ENCODE measurements at places on chromosomes 3 and 15.

- DNase-seq: no peak
Observed at GRCh38 chr15:75195122-75195765, 6.4 kb upstream of the C15orf39 start.

GRCh38 chr3:191329654-191330529 is at the start of gene UTS2B:
UTS2B (minus strand) TSS chr3:191330526; CDS start chr3:191282189, 48,337 bp downstream.
- DNase-seq: no peak

- no peak for DNase-seq
Observed at GRCh38 chr15:89993349-89993748, 7.8 kb upstream of the ZNF710 start.

DNA sequence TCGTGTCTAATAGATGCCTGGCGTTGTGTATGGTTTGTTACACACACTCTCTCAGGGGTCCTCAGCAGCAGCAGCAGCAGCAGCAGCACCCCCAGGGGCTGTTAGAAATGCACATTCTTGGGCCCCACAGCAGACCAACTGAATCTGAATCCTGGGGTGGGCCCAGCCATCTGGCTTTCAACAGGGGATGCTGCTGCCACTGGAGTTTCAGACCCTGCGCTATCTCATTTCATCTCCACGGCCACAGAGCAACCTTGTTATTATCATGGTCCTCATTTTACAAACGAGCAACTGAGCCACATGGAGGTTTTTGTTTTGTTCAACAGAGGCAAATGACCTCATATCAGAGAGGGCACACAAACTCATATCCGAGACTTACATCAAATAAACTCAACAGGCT is 47.7 kb downstream of the MGLL start:
- no peak for DNase-seq

- DNase-seq: no peak
Observed at GRCh38 chr3:108133048-108133369, 42.2 kb upstream of the CD47 start.

- DNase-seq: no peak
Observed at GRCh38 chr3:122365073-122365472, 18.0 kb downstream of the MIX23 start.

- DNase-seq: no peak
Observed at GRCh38 chr3:105518806-105519418, 152.2 kb downstream of the ALCAM start.

GRCh38 chr15:87816811-87817210 is 439.7 kb downstream of the NTRK3 start:
- DNase-seq: no peak

- DNase-seq: no peak
Observed at GRCh38 chr15:78429477-78429876, 8.5 kb upstream of the IREB2 start.

DNA sequence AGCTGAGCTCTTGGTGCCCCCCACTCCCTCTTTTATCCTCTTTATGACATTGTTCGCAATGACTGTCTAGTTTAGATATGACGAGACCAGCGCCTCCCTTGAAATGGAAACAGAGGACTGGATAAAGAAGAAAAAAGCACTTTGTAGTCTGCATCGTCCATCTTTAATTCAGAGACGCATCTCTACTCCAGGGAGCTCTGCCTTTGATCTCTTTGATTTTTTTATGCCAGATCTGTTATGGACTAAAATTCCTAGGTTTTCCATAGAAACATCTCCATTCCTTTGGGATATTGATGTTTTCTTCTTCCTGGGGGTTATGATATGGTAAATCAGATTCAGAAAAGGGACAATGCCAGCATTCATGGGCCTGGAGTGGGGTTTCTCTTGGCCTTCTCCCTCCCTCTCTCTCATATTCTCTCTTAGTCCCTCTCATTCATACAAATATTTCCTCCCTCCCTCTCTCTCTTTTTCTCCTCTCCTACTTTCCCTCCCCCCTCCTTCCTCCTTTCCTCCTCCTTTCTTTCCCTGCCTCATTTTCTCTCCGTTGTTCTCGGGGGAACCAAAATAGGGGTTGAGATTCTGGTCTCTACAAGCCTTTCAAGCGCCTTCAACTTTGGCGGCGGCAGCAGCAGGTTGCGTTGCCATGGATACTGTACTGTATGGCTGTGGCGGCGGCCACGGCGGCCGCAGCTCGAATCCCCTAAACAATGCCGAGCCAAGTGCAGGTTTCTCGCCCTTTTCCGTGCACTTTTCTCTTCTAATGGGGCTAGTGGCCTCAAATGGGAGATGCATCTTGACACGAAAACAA is 45.5 kb downstream of the ZIC4 start:
- DNase-seq: no peak

DNA sequence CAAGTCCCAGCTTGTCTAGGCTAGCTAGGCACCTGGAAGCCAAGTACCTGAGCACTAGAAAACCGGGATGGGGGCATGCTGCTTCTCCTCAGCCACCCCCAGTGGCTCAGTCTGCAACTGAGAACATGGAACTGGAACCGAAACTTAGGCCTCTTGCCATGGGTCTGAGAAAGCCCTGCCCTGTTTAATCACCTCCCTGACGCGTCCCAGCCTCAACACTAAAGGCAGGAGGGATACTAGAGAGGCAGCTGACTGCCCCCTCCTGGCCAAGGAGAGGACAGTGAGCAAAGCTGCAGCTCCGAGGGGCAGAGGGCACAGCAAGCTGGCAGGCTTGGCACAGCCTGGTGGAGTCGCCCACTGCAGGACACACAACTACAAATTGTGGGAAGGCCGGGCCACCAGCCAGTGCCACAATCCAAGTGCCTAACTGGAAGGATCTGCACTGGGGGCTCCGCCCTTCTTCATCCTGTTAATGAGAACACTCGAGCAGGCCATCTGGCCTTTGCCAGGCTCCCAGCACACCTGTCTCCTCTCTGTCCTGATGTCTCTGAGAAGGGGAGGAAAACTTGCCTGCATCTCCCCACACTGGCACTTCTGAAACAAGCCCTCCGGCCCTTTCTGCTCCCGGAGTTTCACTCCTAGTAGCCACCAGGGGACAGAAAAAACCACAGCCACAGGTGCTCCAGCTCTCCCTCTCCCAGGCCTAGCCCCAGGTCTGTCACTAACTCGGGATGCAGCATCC is 53.7 kb downstream of the BDH1 start:
- DNase-seq: no peak

DNA sequence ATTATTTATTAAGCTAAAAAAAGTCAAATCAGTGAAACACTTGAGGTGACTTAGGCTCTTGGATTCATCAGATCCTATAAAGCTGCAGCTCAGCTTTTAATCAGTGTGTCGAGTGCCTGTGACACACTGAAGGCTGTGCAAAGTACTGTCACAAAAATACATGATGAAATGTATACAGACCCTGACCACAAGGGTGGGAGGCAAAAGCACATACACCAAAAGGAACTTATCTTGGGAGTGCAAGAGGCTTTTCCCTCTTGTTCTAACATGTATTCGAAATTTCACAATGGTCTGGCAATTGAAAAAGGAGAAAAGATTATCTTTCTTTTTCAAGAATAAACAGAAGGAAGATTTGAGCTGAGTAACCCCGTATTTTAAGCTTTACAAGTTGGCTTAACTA is 35.9 kb downstream of the VGLL4 start:
- DNase-seq: no peak

DNA sequence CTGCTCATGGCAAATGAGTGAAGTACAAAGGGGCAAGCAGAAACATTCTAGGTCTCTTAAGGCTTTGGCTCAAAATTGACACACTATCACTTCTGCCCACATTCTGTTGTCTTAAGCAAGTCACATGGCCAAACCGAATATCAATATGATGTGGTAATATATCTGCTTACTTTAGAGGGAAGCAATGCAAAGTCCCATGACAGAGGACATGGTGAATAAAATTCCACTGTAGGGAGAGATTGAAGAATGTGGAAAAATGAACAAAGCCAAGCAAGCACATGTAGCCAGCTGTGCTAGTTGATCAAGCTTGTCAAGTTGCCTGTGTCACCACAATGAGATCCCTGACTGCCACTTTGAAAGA is 11.2 kb upstream of the TBC1D5 start:
- no peak for DNase-seq

GRCh38 chr15:74275957-74276356 is 39.8 kb downstream of the CCDC33 start:
- no peak for DNase-seq

DNA sequence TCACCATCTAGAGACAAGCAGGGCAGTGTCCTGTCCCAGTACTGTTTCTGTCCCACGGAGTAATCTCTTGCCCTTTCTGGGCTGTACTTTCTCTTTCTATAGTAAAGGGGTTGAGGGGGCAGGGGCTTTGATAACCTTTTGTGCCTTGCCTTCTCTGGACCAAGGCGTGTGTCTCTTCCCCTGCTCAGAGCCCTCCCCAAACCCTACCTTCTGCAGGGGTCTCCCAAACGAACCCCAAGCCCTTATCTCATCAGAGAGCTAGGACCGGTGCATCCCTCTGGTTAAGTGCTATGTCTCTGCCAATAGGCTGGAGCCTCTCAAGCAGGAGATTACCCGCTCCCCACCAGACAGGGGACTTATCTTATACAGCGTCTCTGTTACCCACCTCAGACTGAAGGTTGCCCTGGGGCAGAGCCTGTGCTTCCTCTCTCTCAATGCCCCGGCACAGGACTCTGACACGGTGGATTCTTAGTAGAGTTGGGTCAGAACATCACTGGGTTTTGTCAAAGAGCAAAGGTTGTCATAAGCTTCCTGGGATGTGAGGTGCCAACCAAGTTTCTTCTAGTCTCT is 2.9 kb downstream of the PLEKHO2 start:
- DNase-seq: no peak

DNA sequence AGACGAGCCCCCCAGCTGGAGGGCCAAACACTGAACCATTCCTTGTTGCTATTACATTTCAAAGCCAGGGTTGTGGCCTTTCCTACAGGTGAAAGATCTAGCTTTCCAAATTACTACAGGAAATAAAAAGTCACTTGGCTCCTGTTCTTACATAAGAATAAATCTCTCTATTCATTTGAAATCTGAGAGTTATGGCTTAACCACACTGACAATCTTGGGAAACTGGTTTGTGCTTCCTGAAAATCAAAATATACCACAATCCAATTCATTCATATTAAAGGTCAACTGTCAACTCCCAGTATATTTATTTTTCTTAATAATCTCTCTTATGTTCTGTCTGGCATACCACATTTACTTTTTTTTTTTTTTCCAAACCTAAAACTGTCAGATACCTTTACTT is 103.7 kb upstream of the LMOD3 start:
- DNase-seq: no peak

- DNase-seq: no peak
Observed at GRCh38 chr3:176172492-176172891, 1024.8 kb downstream of the TBL1XR1 start.

DNA sequence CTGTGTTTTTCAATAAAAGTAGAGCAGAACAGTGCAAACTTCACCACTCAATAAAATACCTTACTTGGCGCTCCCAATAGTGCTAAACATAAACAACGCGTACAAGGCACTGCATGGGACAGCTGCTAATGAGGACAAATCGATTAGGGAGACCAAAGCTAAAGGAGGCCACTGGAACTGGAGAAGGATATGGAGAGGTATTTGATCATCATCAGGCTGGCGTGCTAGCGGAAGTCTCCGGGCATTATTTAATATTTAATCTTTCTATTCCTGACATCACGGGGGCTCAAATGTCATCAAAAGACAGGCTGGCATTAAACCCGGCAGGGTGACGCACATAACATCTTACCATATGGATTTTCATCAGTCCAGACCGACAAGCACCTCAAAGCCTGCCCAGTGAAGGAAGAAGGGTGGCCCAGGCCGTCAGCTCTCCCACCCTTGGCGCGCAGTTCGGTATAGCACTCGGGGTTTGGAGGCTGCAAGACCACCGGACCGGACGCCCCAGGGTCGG is 604 bp downstream of the CCPG1 start:
- DNase-seq: no peak

GRCh38 chr3:111246967-111247760 is 175.5 kb downstream of the NECTIN3 start:
- no peak for DNase-seq

DNA sequence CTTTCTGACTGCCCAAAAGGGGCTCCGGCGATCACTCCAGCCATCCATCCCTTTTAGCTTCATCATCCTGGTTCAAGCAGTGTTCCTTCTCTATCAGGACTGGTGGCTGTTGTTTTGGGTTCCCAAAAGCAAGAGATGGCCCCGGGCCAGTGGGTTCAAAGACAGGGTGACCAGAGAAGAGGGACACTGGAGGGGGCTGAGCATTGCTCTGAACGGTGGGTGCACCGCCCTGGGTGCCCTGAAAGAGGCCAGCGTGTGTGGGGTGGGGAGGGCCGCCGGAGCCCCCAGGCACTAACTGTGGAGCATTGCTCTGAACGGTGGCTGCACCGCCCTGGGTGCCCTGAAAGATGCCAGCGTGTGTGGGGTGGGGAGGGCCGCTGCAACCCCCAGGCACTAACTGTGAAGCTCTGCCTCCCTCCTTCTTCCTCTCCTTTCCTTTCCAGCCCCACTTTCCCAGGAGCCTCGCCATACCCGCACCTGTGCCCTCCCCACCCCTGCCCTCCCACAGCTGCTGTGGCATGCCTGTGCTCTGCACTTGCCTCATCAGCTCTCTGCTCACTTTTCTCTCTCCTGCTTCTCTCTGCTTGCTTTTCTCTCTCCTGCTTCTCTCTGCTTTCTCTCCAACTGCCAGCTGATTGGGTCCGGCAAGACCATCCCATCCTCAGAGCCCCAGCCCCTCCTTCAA is 37.4 kb upstream of the OR4F6 start:
- peak; percentile 76 for DNase-seq

- DNase-seq: no peak
Observed at GRCh38 chr3:122169911-122170310, 13.6 kb upstream of the CASR start.

- peak; percentile 80 for DNase-seq
Observed at GRCh38 chr3:39138804-39139415, 14.5 kb downstream of the CSRNP1 start.

DNA sequence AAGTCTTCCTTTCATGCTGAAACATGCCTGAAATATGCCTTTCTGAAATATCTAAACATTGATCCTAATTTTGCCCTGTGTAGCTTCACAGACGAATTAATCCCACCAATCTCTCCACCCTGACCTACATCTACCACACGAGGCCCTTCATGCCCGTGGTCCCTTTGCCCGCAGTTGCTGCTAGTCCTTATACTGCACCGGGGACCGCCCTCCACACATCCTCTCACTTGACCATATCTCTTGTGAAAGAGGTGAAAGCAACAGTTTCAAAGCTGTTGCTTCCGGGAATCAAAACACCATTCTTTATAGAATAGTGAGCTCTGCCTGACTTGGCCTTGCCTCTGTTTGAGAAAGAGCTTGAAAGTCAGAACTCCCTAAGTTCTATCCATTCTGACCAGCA is 499.5 kb downstream of the NTRK3 start:
- no peak for DNase-seq

- no peak for DNase-seq
Observed at GRCh38 chr3:120129051-120129450, 34.8 kb upstream of the GSK3B start.
